ENCODE measurements at places on chromosomes 3 and 15. TPM values are rescaled to one million over a fixed set of nuclear protein-coding genes. Genes with fewer than 3 reads are reported as not detected.

The SPTSSB gene
- total RNA-seq = not detected

The SAXO2 gene
- 1.9 TPM for total RNA-seq

DNA sequence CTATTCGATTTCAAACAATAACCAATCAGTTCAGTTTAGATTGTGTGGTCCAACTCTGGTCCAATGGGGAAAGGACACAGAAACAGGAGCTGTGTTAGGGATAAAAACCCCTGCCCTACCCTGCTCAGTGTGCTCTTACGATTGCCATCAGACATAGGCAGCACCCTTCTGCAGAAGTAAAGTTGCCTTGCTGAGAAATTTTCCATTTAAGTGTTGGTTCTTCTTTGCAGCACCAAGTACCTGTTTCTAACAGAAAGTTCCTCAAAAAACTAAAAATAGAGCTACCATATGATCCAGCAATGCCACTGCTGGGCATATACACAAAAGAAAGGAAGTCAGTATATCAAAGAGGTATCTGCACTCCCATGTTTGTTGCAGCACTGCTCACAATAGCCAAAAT is 206.2 kb upstream of the CNTN4 start:
- H3K27ac ChIP-seq = no peak overlapping the region
- no peak for DNase-seq
- H3K27me3 ChIP-seq = no peaks in the 10 kb centered on the region
- H3K36me3 ChIP-seq = no peaks in the 10 kb centered on the region
- H3K4me3 ChIP-seq = no peak overlapping the region

DNA sequence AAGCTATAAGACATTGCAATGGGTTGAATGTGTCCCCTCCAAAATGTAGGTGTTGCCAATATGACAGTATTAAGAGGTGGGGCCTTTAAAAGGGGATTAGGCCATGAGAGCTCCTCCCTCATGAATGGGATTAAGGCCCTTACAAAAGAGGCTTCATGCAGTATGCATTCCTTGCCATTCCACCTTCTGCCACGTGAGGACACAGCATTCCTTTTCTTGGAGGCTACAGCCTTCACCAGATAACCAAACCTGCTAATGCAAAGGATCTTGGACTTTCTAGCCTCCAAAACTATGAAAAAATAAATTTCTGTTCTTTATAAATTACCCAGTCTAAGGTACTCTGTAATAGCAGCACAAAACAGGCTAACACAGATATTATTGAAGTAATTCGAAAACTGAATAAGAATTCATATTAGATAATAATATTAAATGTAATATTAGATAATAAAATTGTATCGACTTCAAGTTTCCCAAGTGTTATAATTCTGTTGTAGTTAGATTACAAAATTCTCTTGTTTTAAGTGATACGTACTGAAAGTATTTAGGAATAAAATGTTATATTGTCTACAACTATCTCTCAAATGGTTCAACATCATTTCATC is 29.4 kb upstream of the ATP8B4 start:
- no peaks in the 10 kb centered on the region for H3K4me1 ChIP-seq
- no peaks in the 10 kb centered on the region for H3K27me3 ChIP-seq
- H3K4me3 ChIP-seq = no peak overlapping the region
- no peak for DNase-seq

GRCh38 chr3:8154617-8155016 is 347.0 kb upstream of the LMCD1 start:
- H3K36me3 ChIP-seq = no peaks in the 10 kb centered on the region
- H3K4me1 ChIP-seq = no peaks in the 10 kb centered on the region
- no peak overlapping the region for H3K27ac ChIP-seq
- no peak for DNase-seq
- H3K4me3 ChIP-seq = no peak overlapping the region

DNA sequence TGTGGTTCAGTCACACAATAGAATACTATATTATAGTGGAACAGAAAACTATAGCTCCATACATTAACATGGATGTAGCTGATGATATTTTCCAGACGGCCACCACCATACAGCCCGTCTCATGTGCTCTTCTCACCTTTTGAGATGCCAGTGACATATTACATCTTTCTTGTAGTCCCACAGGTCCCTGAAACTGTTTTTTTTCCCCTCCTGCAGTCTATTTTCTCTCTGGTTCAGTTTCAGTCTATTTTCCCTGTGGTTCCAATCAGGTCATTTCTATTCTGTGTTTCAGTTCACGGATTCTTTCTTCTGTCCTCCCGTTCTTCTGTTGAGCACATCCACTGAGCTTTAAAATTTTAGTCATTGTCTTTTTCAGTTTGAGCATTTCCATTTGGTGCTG is 72.2 kb downstream of the PPCDC start:
- H3K4me1 ChIP-seq = no peaks in the 10 kb centered on the region
- no peak overlapping the region for H3K4me3 ChIP-seq
- no peak overlapping the region for H3K27ac ChIP-seq
- H3K36me3 ChIP-seq = no peaks in the 10 kb centered on the region
- H3K27me3 ChIP-seq = no peaks in the 10 kb centered on the region

All from psoas muscle (tissue), 8 donors.